ENCODE measurements at places on chromosomes 3 and 15.
A peak's percentile ranks its signal among the peaks of the same experiment; 100 is the strongest.

DNA sequence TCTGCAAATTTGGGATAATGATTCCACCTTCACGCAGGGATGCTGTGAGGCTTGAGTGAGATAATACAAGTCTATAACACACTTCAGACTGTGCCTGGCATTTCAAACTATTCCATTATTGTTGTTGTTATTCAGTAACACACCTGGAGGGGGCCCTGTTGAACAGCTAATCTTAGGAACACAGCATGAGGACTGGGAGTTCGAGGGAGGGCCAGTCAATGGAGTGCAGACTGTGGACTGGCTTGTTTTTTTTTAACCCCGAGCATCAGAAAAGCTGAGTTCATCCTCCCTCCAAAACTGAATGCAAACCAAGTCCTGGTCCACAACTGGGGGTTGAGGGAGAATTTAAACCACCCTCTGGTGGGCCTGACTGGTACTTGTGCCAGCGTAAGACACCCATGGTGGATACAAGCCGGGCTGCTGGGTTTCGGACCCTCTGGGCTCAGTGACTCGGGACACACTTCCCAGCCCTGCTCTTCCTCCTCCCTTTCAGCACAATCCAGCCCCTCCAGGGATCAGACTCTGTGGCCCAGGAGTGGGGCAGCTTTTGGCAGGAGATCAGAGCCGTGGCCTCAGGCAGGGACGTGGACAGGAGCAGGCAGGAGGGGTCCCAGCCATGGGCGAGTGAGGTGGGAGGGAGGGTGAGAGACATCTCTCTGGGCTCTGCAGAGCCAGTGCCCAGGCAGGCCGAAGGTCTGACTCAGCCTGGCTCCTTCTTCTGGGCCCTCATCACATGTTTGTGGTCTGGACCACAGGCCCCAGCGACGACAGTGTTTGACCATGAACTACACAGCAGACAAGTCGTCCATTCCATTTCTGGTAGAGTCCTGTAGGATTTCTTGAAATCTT is 36.3 kb upstream of the MEX3B start:
- DNase-seq = peak; percentile 16

- DNase-seq = no peak
Observed at GRCh38 chr3:34203386-34203785, 405.0 kb downstream of the PDCD6IP start.

- no peak for DNase-seq
Observed at GRCh38 chr3:147760941-147761340, 351.8 kb downstream of the ZIC1 start.

DNA sequence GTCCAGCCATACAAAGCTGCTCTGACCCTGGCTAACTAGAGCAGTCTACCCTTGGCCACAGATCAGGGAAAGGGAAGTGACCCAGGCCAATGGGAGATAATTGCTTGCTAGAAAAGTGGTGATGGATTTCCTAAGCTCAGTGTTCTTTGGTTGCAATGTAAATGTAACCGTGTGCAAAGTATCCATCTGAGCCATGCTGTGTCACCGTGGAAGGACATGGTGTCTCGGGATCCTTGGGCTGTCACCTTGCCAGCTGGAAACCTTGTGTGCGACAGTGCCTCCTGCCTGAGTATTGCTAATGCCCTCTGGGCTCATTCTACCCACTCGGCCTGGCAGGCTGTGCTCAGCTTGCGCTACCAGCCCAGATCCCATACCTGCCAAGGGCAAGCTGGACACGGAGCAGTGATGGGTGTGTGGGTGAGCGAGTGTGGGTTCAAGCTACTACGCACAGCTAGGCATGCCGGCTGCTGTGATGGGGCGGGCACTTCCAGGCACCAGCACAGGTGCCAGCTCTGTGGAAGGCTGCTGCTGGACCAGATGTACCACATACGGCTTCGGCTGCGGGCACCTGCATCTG is 10.7 kb upstream of the SIAH2 start:
- DNase-seq = no peak

DNA sequence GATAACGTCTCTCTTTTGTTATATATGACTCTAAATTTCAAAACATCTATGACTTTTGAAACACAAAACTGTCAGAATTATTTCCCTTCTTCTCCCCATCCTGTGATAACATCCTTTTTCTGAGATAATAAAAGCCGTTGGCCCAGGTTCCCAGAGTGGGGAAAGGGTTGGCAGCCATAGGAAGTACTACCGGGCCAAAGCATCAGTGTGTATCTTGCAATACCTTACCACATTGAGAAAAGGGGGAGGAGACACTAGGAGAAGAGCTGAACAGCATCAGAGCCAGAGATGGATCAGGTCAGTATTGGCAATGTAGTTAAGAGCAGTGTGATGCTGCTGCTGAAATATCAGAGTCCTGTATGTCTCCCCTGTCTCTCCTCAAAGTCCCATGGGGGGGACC is 210.0 kb upstream of the PROK2 start:
- no peak for DNase-seq
